ENCODE measurements at places on chromosomes 2 and 18. TPM values are rescaled to one million over a fixed set of nuclear protein-coding genes. Genes with fewer than 3 reads are reported as not detected.

DNA sequence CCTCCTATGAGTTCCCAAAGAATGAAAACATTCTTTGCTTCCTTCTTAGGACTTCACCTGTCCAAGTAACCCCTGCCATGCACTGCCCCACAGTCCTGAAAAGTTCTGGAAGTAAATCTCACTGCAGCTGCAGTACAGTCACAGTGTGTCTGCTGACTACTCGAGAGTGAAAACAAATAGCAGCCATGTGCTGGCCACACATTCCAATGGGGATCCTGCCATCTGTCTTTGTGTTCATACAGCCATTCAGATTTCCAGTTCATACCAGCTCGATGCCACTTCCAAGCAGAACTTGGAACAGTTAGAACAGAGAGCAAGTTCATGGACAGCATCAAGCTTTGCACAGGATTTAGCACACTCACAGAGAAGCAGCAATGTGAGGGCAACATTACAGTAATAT, 629.9 kb upstream of the ACVR2A start:
- H3K4me3 ChIP-seq, result no peak overlapping the region
- H3K27me3 ChIP-seq, result no peaks in the 10 kb centered on the region
- DNase-seq, result no peak
- H3K27ac ChIP-seq, result no peak overlapping the region

- no peak overlapping the region for H3K27ac ChIP-seq
- no peak for DNase-seq
- peaks cover 54% of the 10 kb centered on the region for H3K36me3 ChIP-seq
- no peaks in the 10 kb centered on the region for H3K27me3 ChIP-seq
- H3K4me1 ChIP-seq, result peaks cover 4% of the 10 kb centered on the region
Measured at GRCh38 chr2:219225350-219225749, 4.1 kb downstream of the ATG9A start.

NT5DC4 gene
- not detected for total RNA-seq

GRCh38 chr2:54404270-54404669, 51.9 kb upstream of the SPTBN1 start:
- H3K27me3 ChIP-seq, result no peaks in the 10 kb centered on the region
- H3K4me3 ChIP-seq, result no peak overlapping the region
- no peaks in the 10 kb centered on the region for H3K36me3 ChIP-seq
- H3K4me1 ChIP-seq, result peaks cover 20% of the 10 kb centered on the region

- H3K27ac ChIP-seq, result peak overlapping the region; percentile 100
- peak; percentile 80 for DNase-seq
- H3K4me3 ChIP-seq, result peak overlapping the region; percentile 81
- H3K27me3 ChIP-seq, result no peaks in the 10 kb centered on the region
- peaks cover 32% of the 10 kb centered on the region for H3K36me3 ChIP-seq
Measured at GRCh38 chr2:217930761-217931563, 71.8 kb downstream of the TNS1 start.

TRIM43 gene
- total RNA-seq, result not detected

CPLX4 gene
- not detected for total RNA-seq
